ENCODE measurements at places on chromosomes 1 and 21. TPM values are rescaled to one million over a fixed set of nuclear protein-coding genes. Genes with fewer than 3 reads are reported as not detected.

GRCh38 chr1:20301463-20302107 is 10.9 kb downstream of the VWA5B1 start:
- no peak for DNase-seq
- no peaks in the 10 kb centered on the region for H3K36me3 ChIP-seq
- no peak overlapping the region for H3K4me3 ChIP-seq
- H3K27ac ChIP-seq, result no peak overlapping the region
- H3K27me3 ChIP-seq, result no peaks in the 10 kb centered on the region
- no peaks in the 10 kb centered on the region for H3K4me1 ChIP-seq

GRCh38 chr1:50251702-50252101 is 143.0 kb downstream of the ELAVL4 start:
- H3K36me3 ChIP-seq, result no peaks in the 10 kb centered on the region
- DNase-seq, result peak; percentile 98
- peaks cover 97% of the 10 kb centered on the region for H3K4me1 ChIP-seq
- peak overlapping the region; percentile 97 for H3K27ac ChIP-seq
- peak overlapping the region; percentile 60 for H3K4me3 ChIP-seq
- no peaks in the 10 kb centered on the region for H3K27me3 ChIP-seq

DNA sequence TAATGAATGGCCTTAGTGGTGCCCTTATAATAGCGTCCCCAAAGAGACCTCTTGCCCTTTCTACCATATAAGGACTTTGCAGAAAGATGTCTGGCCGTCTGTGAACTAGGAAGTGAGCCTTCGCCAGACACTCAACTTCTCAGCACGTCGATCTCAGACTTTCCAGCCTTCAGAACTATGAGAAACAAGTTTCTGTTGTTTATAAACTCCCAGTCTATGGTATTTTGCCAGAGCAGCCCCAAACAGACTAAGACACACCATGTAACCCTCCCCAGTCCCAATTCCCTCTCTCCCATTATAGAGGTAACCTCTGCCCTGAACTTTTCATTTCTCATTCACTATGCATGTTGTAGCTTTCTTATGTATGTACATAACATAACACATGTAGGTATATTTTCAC is 55.7 kb downstream of the NID1 start:
- no peak overlapping the region for H3K27ac ChIP-seq
- no peaks in the 10 kb centered on the region for H3K36me3 ChIP-seq
- H3K27me3 ChIP-seq, result no peaks in the 10 kb centered on the region
- no peak overlapping the region for H3K4me3 ChIP-seq

DNA sequence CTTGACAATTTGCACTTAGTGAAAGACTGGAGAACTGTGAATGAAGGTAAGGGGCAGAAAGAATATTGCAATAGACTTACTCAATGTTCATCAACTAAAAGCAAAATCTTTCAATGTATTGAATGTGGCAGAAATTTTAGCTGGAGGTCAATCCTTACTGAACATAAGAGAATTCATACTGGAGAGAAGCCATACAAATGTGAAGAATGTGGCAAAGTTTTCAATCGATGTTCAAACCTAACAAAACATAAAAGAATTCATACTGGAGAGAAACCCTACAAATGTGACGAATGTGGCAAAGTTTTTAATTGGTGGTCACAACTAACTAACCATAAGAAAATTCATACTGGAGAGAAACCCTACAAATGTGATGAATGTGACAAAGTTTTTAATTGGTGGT is 80.7 kb downstream of the JMJD4 start:
- DNase-seq, result no peak
- peaks cover 37% of the 10 kb centered on the region for H3K36me3 ChIP-seq
- no peak overlapping the region for H3K4me3 ChIP-seq

DNA sequence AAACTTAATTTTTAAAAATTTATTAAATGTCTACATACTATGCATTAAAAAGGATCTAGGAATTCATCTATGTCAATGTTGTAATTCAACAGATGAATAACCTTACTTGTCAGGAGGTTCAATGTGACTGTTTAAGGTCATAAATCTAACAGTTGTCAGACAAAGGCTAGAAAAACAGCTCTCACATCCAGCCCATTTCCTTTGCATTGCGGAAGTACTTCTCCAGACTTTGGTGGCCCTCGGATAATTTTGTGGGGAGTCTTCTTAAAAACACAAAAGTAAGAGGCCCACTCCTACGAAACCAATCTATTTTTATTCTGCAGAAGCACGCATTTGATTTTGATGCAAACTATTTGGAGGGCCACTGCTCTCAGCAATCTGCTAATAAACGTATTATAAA is 122.6 kb upstream of the CHRM3 start:
- no peak overlapping the region for H3K4me3 ChIP-seq
- no peaks in the 10 kb centered on the region for H3K36me3 ChIP-seq
- no peaks in the 10 kb centered on the region for H3K27me3 ChIP-seq
- H3K27ac ChIP-seq, result no peak overlapping the region
- H3K4me1 ChIP-seq, result no peaks in the 10 kb centered on the region
- no peak for DNase-seq

DNA sequence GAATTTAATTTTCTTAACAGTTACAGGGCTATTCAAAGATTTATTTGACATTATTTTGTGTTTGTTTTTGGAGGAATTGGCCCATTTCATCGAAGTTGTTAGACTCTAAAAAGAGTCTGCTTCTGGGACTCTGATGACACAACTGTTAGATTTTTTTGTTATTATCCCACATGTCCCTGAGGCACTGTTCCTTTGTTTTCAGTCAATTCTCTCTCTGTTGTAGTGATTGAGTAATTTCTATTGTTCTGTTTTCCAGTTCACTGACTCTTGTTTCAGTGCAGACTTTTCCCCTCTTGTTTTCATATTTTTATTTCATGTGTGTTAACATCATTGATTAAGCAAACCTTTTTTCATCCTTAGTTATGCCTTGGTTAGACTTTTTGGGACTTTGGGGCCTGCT is 325.0 kb downstream of the ZNF326 start:
- no peak overlapping the region for H3K27ac ChIP-seq
- H3K4me1 ChIP-seq, result no peaks in the 10 kb centered on the region
- no peak for DNase-seq
- H3K36me3 ChIP-seq, result no peaks in the 10 kb centered on the region
- no peak overlapping the region for H3K4me3 ChIP-seq
- no peaks in the 10 kb centered on the region for H3K27me3 ChIP-seq

- H3K4me3 ChIP-seq, result no peak overlapping the region
- H3K4me1 ChIP-seq, result no peaks in the 10 kb centered on the region
- H3K36me3 ChIP-seq, result no peaks in the 10 kb centered on the region
- H3K27ac ChIP-seq, result no peak overlapping the region
Measured at GRCh38 chr21:31543191-31543590, 116.3 kb upstream of the SOD1 start.

- DNase-seq, result no peak
- H3K36me3 ChIP-seq, result no peaks in the 10 kb centered on the region
- H3K27ac ChIP-seq, result no peak overlapping the region
Measured at GRCh38 chr1:232292239-232292638, 337.7 kb downstream of the SIPA1L2 start.

- no peaks in the 10 kb centered on the region for H3K36me3 ChIP-seq
- no peaks in the 10 kb centered on the region for H3K4me1 ChIP-seq
- H3K27me3 ChIP-seq, result no peaks in the 10 kb centered on the region
- no peak overlapping the region for H3K4me3 ChIP-seq
- DNase-seq, result no peak
Measured at GRCh38 chr1:77271852-77272580, 9.8 kb upstream of the AK5 start.

DNA sequence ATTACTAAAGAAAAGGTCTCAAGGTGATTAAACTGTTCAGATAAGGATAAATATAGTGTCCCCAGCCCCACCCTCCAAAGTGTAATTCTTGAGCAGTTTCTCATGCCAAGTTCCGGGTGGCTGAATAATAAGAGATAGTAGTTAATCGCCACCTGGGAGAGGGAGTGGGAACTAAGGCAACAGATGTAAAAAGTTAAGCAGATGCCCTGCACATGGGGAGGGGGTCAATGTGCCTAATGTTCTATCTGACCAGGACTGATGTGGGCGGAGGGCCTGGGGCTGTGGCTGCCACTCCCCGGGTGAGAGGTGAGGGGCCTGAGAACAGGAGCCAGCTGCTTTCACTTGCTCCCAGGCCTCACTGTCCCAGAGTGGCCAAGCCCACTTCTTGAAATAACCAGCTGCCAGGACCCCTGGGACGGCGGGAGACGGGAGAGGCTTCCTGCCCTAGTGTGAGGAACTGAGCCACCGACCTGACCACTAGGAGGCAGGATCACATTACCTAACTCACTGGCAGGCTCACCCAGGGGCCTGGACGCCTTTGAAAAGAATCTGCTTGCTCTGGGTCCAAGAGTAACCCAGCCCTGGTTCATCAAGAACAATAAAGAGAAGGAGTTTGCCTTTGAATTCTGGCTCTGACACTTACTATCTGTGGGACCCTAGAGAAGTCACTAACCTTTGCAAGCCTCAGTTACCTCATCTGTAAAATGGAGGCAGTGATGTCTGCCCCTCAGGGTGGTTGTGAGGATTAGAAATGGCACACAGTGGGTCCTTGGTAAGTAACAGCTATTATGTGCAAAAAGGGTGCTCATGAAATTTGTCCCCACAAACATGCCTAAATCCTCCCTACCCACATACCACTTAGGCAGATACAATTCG is 179.2 kb downstream of the ATG4C start:
- peaks cover 13% of the 10 kb centered on the region for H3K4me1 ChIP-seq
- no peaks in the 10 kb centered on the region for H3K36me3 ChIP-seq
- no peaks in the 10 kb centered on the region for H3K27me3 ChIP-seq
- peak; percentile 78 for DNase-seq
- H3K27ac ChIP-seq, result no peak overlapping the region

DNA sequence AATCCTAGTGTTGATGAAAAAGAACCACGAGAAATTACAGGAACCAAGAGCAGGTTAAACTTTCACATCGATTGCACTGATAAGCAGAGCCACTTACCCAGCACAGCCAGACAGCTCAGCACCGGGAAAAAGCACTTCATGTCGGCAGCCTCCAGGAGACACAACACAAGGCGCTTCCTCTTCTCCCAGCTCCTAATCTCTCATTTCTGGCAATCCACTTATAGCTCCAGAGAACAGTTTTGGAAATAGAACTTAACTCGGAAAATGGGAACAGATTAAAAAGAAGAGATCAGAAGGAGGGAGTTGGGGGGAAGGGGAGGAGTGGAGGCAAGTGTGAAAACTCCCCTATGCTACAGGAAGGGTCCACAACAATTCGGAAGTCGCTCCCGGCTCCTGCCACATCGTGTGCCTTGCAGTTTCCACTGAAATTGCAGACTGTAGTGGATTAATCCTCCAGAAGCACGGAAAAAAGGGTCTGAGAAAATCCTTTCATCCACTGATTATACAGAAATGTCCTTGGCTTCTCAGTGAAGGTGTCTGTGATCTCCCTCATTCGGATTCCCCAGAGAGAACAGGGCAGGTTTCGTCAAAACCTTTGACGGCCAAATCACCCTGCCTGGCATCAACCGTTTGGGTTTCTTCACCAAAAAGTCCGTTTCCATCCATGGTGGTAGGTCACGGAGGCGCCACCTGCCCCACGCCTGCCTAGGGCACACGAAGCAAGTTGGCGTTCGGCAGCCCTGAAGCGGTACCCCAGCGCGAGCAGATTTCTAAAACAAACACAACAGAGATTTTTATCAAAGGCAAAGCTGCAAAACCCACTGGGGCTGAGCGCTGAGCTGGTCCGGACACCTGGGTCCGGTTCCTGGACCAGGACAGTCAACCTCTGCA is 1.1 kb downstream of the IGSF3 start:
- H3K27ac ChIP-seq, result no peak overlapping the region
- H3K4me1 ChIP-seq, result no peaks in the 10 kb centered on the region
- H3K27me3 ChIP-seq, result no peaks in the 10 kb centered on the region
- DNase-seq, result no peak
- H3K4me3 ChIP-seq, result no peak overlapping the region

Gene PLA2G2A
- not detected for total RNA-seq

Gene ILDR2
- 8.0 TPM for total RNA-seq

Gene RPAP2
- total RNA-seq, result 19.2 TPM

Gene WNT3A
- not detected for total RNA-seq

Gene DCAF6
- total RNA-seq, result 84.6 TPM

Gene KIF14
- 15.2 TPM for total RNA-seq
